Fibroblast of skin of right biceps (primary cell): ENCODE measurements at places on chromosomes 12 and 14.

DNA sequence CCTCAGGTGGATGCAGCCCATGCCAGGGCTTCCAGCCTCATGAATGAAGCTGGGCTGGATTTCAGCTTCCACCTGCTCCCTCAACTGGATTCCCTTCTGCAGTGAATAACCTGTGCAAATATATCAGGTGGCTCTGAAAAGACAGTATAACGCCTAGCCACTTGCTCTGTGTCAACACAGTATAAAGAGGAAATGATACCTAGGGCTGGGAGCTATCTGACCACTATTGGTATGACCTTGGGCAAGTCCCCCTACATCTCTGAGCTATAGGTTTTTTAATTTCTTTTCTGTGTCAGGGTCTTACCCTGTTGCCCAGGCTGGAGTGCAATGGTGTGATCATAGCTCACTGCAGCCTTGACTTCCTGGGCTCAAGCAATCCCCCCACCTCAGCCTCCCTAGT is 19.8 kb downstream of the ISM2 start:
- no peak for DNase-seq

- no peak for DNase-seq
Observed at GRCh38 chr12:47028981-47029708, 50.3 kb upstream of the PCED1B start.

DNA sequence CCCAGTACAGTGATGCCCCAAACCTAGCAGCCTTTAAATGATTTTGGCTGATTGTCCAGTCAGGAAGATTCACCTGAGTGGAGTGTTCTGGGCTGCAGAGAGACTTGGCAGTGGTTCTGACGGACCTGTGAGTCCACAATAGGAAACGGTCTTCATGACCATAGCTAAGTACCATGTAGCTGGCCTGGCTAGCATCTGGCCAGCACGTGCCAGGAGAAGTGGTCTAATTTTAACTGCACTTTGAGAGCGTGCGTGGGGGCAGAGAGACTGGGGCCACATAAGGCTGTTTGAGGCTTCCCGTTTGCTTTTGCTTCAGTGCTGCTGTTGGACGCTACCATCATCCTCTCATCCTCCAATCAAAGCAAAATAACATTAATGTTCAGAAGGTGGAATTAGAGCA is 54.7 kb downstream of the PPM1A start:
- DNase-seq, result no peak

GRCh38 chr12:57460468-57460784 is 841 bp downstream of the GLI1 start:
- no peak for DNase-seq

GRCh38 chr14:68145539-68145938 is 326.0 kb downstream of the RAD51B start:
- DNase-seq, result peak; percentile 69

- DNase-seq, result no peak
Observed at GRCh38 chr12:121513464-121514183, 67.2 kb downstream of the KDM2B start.

GRCh38 chr12:96271469-96272199 is 77.5 kb downstream of the ELK3 start:
- peak; percentile 65 for DNase-seq

- DNase-seq, result no peak
Observed at GRCh38 chr12:53972722-53973235, at the start of gene HOXC11. Gene HOXC11, plus strand, starts transcription at chr12:53973126. Its CDS starts 116 bp downstream, at chr12:53973242.

DNA sequence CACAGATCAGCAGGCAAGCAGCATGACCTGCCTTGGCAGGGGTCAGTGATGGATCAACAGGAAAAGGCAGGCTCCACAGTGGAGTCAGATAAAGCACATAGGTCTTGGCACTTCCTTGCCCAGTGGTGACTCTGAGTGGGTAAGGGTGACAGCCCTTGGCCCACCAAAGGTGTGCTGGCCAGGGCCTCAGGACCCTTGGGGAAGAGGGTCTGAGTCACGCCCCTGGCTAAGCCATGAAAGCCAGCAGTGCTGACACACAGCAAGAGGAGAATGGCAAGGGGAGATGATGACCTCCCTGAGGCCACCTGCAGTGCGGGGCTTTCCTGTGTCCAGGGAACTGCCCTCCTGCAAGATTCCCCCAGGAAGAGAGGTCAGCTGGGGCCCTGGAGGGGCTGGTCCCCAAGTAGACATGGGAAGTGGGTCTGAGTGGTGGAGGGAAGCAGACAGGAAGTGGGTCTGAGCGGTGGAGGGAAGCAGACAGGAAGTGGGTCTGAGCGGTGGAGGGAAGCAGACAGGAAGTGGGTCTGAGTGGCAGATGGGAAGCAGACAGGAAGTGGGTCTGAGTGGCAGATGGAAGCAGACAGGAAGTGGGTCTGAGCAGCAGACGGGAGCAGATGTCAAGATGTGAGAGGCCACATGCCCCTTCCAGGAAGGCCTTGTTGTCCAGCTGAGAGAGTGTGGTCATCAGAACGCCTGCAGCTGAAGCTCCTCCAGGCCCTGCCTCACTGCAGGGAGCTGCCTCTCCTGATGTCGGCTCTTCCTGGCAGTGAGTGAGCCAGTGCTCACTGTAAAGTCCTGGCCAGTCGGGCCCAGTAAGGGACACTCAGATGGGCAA is 34.8 kb downstream of the DIO3 start:
- no peak for DNase-seq

- peak; percentile 46 for DNase-seq
Observed at GRCh38 chr14:34826661-34827060, 48.5 kb downstream of the BAZ1A start.
